ENCODE measurements at places on chromosomes 16 and 17. TPM values are rescaled to one million over a fixed set of nuclear protein-coding genes. Genes with fewer than 3 reads are reported as not detected.

Gene TRIM25
- polyA plus RNA-seq, result 19.6 TPM

Gene PPM1E
- polyA plus RNA-seq, result 2.1 TPM

Gene TPSD1
- polyA plus RNA-seq, result not detected

Gene RAB37
- 3.3 TPM for polyA plus RNA-seq

Gene TAT
- 0.19 TPM for polyA plus RNA-seq

Gene CDRT15
- polyA plus RNA-seq, result 0.40 TPM

Gene CMTM1
- polyA plus RNA-seq, result 1.9 TPM

Gene PIMREG
- 81.7 TPM for polyA plus RNA-seq

Gene NME3
- 153 TPM for polyA plus RNA-seq

Gene MT1G
- 1,014 TPM for polyA plus RNA-seq

Gene SP2
- 10.8 TPM for polyA plus RNA-seq

Gene PPP1R9B
- 2.1 TPM for polyA plus RNA-seq

Gene NKIRAS2
- 31.7 TPM for polyA plus RNA-seq

Gene PCGF2
- 60.9 TPM for polyA plus RNA-seq

Gene ABCC11
- polyA plus RNA-seq, result 0.10 TPM

Gene VPS25
- 93.5 TPM for polyA plus RNA-seq

Gene SLC5A10
- not detected for polyA plus RNA-seq

Gene TBC1D3H
- polyA plus RNA-seq, result not detected

Gene ITGB3
- polyA plus RNA-seq, result not detected

Gene BPTF
- polyA plus RNA-seq, result 148 TPM

Gene VPS4A
- 28.8 TPM for polyA plus RNA-seq

Gene MYH1
- polyA plus RNA-seq, result not detected

Gene TLCD3B
- 16.3 TPM for polyA plus RNA-seq

Gene CCDC78
- 8.7 TPM for polyA plus RNA-seq

Gene FAM83G
- 8.5 TPM for polyA plus RNA-seq

Gene YBX2
- 22.5 TPM for polyA plus RNA-seq

Gene DCAF7
- 31.3 TPM for polyA plus RNA-seq

Gene SHISA9
- 7.5 TPM for polyA plus RNA-seq

Gene GRAPL
- not detected for polyA plus RNA-seq

Gene OTOP3
- polyA plus RNA-seq, result not detected

Gene CD300H
- polyA plus RNA-seq, result not detected

Gene SGCA
- polyA plus RNA-seq, result not detected

Gene SLFN14
- not detected for polyA plus RNA-seq
